Stimulated activated naive CD4-positive, alpha-beta T cell (primary cell): ENCODE measurements at places on chromosomes 11 and 22.
A peak's percentile ranks its signal among the peaks of the same experiment; 100 is the strongest.

DNA sequence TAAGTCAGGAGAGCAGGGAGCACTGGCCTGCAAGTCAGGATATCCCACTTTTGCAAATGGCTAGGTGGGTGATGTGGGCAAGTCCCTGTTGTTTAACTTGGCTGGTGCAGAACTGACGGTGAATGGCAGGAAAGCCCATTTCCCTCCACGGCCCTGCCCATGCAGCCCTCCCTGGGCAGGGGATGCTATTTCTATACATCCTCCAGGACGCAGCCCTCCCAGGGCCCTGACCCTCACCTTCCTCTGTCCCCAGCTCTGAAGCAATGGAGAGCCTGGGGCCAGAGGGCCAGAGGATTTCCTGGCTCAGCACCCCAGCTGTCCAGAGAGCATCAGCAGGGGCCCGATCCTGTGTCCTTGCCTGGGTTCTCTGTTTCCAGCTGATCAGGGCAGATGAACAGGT lies 91.3 kb downstream of the TSPAN18 start:
- no peak for DNase-seq

GRCh38 chr11:133936136-133936535 lies 20.6 kb downstream of the IGSF9B start:
- no peak for DNase-seq

GRCh38 chr11:126467046-126467370 lies 111.5 kb downstream of the ST3GAL4 start:
- DNase-seq: no peak

DNA sequence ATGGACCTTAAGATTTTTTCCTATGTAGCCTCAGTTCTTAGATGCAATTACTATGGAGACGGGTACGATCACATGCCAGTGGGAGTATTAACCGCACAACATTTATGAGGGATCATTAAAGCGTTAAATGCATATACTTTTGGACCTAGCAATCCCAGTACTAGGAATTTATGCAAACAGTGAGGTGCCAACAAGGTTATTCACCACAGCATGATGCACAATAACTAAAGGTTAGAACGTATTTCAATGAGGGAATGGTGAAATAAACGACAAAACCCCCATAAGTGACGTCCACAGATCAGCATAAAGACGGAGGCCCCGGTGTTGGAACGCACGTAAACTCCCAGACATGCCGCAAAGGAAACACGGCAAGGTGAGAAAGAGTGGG lies 539 bp downstream of the SIRT3 start:
- no peak for DNase-seq

- DNase-seq: no peak
Measured at GRCh38 chr11:30545507-30545906, 40.6 kb downstream of the MPPED2 start.

DNA sequence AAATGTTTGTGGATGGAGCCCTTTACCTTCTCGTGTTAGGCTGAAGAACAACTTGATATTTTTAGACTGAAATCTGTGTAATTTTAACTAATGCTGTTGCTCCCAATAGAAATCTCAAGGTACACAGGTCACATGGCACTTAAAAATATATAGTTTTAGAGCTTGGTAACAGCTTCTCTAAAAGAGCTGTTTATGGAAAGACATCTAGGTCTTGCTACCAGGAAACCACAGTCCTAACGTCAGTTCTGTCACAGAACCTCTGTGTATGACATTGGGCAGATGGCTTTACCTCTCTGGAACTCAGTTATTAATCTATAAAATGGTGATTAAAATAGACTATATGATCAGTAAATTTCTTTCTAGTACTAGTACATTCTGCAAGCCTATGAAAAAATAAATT lies 35.4 kb downstream of the PAK1 start:
- DNase-seq: no peak

GRCh38 chr11:1005928-1006327 lies 30.6 kb downstream of the MUC6 start:
- no peak for DNase-seq

DNA sequence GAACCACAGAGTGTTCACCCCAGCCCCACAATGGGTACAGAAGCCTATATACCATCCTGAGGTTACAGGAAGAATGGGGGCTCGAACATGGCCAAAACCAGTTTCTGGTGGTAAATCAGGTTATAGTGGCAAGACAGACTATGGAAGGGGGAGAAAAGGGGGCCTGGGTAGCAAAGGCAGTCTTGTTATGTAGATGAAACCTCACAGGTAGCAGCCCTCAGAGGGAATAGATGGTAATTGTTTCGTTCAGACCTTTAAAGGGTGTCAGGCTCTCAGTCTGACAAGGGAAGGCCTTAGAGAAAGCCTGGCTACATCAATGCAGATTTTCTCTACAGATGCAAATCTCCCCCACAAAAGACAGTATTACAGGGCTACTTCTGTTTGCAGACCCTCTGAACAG lies 3.4 kb downstream of the CAPN1 start:
- DNase-seq: no peak

GRCh38 chr22:49770547-49771265 lies 57.0 kb downstream of the BRD1 start:
- no peak for DNase-seq

- no peak for DNase-seq
Measured at GRCh38 chr22:47621253-47621652, 858.8 kb downstream of the TBC1D22A start.

- no peak for DNase-seq
Measured at GRCh38 chr22:25051983-25052710, 99.6 kb downstream of the KIAA1671 start.

- DNase-seq: no peak
Measured at GRCh38 chr11:113465786-113466185, 9.4 kb downstream of the DRD2 start.

GRCh38 chr11:19164881-19165280 lies 36.9 kb downstream of the CSRP3 start:
- no peak for DNase-seq

DNA sequence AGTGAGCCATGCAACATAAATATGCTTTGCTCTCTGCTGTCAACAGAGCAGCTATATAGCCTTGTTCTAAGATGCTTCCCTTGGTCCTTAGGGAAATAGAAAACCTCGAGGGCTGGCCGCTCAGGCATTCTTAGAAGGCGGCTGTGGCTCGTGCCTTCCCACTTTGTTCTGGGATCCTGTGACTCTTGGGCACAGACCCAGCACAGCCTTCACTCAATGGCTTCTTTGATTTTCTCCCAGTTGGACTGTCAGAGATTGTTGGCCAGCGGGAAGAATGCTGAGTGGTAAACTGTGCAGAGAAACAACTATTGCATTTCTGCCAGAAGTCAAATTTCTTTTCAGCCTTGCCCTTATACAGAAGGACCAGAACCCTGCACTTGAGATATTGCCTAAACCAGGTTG lies 9.5 kb upstream of the MICAL2 start:
- DNase-seq: no peak

GRCh38 chr22:40332319-40332781 lies 13.9 kb upstream of the ADSL start:
- peak; percentile 58 for DNase-seq

- DNase-seq: no peak
Measured at GRCh38 chr11:64458997-64459396, 100.0 kb downstream of the RPS6KA4 start.

- no peak for DNase-seq
Measured at GRCh38 chr11:36446135-36446534, 63.9 kb downstream of the TRAF6 start.

DNA sequence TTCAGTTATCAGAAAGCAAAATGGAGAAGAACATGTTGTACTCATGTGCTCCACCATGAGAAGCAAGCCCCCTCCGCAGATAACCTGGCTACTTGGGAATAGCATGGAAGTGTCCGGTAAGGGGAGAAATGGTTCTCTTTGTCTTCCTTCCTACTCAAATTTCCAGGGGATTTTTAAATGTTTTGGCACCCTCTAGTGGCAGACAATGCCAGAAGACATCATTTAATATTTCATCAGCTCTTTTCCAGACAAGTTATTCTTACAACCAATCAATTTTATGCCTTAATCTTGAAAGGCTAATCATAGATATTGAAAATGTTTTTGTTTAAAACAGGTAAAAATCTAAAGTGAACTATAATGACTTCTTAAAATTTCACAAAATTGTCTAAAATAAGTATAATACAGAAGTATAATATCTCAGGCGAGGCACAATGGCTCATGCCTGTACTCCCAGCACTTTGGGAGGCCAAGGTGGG lies 15.7 kb downstream of the CRTAM start:
- DNase-seq: peak; percentile 70

DNA sequence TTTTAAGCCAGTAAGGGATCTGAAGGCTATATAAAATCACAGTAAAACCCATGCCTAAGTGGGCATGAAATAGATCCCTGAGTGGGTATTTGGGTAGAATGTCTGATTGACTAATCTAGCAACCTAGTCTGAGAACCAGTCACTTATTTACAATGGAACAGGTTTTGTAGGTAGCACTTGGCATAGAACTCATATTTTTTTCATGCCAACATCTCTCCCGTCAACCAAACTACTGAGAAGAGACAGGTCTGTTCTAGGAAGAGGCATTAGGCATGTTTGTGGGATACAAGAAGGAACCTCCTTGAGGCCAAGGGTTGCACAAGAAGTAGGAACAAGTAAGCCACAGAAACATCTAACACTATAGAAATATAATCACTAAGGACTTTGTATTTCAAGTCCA lies 840.4 kb upstream of the TENM4 start:
- DNase-seq: no peak

DNA sequence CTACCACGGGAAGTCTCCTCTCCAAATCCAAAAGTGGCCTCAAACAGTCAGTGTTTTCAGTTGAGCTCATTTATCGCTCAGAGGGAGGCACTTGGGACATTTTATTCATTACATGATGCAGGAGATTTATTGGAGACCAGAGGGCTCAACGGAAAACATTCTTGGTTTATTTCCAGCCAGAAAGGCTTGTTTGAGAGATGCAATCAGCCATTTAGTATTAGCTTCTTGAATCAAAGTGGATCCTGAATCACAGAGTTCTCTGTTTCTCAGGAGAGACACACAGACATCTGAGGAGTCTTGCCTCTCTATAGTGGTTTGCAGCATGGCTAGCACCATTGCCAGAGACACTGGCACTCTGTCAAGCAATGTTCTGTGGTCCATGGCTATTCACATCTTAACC lies 31.5 kb downstream of the CD44 start:
- DNase-seq: no peak

GRCh38 chr11:81674211-81674610 lies 1059.5 kb downstream of the FAM181B start:
- no peak for DNase-seq

- no peak for DNase-seq
Measured at GRCh38 chr22:32444068-32444467, 20.2 kb downstream of the BPIFC start.

DNA sequence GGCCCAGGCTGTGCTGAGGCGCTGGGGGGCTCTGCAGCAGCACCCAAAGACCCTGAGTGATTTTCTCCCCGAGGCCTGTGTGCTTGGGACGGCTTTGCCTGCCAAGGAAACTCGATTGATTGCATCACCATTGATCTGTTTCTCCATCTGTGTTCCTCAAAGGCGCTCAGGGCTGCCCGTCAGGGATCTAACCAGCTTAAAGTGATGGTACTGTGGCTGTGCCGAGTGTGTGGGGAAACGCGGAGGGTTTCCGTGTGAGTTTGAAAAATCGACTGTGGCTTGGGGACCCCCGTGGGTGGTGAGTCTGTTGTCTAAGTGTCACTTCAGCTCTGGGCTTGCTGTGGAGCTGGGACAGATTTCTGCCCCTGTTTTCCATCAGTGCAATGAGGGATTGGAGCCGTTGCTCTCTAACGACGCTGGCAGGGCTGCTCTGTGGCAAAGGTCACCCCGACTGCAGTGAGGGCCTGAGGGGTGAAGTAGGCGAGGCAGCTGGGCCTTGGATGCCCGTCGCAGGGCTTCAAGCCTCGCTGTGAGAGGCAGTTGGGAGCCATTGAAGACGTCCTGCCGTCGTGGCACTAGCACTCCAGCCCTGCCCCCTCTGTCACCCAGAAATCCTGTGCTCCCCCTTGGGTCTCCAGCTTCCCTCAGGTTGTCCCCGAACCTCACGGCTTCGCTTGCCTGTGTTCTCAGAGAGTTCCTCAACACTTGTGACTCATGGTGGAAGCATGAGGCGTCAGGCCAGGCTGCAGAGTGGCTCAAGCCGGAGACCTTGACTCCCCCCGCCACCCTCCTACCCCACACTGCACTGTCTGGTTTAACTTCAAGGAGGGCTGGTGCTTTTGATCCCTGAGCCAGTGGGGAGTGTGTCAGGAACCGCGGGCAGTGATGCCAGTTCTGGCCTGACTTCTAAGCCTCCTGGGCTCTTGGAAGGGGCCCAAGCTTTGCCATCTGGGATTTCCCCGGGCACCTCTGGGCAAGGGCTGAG lies 21.8 kb downstream of the CACNA1I start:
- DNase-seq: no peak

DNA sequence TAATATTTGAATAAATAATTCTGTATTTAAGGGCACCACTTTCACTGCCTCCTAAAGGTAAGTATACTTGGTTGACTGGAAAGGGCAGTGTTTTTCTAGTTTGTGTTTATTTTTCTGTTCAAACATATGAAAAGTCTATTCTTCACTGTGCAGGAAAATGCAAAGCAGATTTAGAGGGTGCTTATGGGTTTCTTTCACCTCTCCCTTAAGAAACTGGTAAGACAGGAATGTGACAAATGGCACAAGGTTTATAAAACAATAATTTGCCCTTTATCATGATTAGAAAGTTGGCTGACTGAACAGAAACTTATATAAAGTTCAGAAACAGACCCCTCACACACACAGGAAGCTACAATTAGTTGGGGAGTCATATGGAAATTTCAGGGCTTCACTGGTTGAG lies 60.6 kb downstream of the PLEKHA7 start:
- DNase-seq: no peak

DNA sequence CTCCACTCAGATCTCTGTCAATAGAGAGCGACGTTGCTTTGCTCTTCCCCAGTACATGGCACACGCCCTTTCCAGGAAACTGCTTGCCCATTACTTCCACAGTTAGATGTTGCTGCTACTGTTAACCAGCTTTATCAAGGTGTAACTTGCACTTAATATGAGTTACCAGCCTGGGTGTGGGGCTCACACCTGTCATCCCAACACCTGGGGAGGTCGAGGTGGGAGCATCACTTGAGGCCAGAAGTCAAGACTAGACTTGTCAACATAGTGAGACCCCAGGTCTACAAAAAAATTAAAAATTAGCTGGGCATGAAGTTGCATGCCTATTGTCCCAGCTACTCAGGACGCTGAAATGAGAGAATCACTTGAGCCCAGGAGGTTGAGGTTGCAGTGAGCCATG lies 177.1 kb upstream of the B3GAT1 start:
- DNase-seq: no peak

- no peak for DNase-seq
Measured at GRCh38 chr22:50719814-50720300, 18.1 kb upstream of the ACR start.

DNA sequence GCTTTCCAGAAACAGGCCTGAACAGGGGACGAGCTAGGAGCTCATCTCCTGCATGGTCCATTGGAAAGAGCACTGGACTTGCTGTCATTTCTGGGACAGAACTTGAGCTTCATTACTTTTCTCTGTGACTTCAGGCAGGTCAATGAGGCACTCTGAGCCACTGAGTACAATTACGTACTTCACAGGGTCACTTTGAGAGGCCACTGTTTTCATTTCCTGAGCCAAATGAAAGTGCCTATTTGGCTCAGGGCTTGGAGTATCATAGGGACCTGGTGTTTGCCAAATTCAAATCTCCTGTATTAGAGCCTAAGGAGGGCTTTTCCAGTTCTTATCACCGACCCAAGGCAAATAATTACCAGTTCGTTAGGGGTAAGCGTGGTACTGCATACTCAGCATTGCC lies 319.3 kb downstream of the CADM1 start:
- no peak for DNase-seq
